ENCODE measurements at places on chromosomes 1 and 21.
A peak's percentile ranks its signal among the peaks of the same experiment; 100 is the strongest.

DNA sequence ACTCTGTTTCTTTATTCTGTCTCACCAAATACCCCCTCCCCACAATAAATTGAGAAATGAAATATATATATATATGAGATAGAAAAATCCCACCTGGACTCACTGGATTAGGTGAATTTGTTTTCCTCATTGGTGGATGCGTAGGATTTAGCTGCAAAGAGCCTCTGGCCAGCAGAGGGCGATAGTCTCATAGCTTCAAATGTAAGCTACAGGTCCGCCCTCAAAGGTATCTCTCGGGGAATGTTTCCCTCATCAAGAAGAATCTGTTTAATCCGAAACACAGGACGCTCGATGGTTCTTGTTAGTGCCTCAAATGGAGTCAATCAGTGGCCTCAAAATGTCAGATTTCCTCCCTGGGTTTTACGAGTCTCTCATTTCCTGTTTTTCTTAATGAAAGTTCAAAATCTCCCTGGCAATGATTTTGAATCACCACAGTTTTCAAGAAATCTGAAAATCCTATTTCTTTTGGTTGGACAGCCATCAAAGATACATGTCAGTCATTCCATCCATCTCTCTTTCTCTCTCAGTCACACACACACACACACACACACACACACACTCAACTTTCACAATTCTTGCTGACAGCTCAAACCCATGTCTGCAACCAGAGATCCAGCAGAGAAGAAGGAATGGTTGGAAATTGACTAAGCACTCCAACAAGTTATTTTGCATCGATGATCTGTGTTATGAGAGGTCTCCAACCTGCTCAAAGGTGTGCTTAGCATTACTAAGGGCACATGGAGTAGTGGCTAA lies 13.9 kb upstream of the CAMK1G start:
- peak; percentile 61 for DNase-seq

- no peak for DNase-seq
Measured at GRCh38 chr1:200947059-200947566, 52.4 kb downstream of the INAVA start.

GRCh38 chr1:113938192-113938591 lies 9.1 kb downstream of the HIPK1 start:
- no peak for DNase-seq

DNA sequence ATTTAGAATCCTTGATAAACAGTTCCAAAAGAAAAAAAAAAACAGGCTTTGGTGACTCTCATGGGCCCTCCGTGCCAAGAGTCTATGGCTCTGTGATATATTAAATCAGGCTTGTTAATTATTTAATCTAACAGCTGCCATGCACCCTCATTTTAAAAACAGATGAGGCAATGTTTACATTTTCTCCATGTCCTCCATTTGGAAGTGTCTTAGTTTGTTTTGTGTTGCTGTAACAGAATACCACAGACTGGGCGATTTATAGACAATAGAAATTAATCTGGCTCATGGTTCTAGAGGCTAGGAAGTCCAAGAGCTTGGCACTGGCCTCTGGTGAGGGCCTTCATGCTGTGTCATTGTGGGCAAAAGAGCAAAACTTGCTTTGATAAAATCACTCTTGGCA lies 58.0 kb downstream of the B3GALT5 start:
- DNase-seq = no peak

DNA sequence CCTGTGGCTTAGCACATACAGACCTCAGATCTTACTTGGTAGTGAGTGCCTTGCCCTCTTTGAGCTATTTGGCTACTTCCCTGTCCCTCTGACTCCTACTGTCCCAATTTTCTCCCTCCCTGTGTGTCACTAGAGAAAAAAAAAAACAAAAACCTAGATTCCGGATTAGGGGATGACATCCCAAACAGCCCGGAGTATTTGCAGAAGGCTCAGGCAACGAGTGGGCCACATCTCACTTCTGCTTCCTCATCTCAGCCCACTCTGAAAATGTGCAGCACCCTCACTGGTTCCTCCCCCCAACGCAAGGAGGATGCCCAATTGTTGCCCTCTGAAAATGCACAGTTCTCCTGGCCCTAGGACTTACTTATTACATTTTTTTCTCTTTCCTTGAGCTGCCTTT lies 4.9 kb downstream of the NHLH1 start:
- DNase-seq = no peak

DNA sequence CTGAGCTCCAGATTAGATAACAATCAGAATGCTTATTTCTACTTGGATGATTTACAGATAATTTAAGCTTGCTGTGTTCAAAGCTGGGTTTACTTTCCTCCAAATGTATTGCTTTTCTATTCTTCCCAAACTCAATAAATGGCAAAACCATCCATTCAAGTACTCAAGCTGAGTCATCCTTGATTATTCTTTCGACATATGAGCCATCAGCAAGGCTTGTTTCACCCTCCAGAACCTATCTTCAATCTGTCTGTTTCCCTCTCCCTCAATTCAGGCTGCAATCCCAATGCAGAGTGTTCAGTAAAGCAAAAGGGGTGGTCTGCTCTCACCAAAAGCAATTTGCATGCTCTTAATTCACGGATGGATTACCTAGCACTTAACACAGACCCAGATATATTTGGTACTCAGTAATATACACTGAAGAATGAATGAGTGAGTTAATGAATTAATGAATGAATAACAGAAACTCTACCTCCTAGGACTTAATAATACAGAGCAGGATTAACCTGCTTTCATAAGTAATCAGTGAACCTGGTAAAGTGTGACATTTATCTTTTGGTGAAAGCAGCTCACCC lies 41.9 kb downstream of the DDR2 start:
- DNase-seq = no peak

GRCh38 chr1:90319918-90320317 lies 325.0 kb downstream of the ZNF326 start:
- DNase-seq = no peak

GRCh38 chr1:185843986-185844385 lies 109.8 kb downstream of the HMCN1 start:
- no peak for DNase-seq

DNA sequence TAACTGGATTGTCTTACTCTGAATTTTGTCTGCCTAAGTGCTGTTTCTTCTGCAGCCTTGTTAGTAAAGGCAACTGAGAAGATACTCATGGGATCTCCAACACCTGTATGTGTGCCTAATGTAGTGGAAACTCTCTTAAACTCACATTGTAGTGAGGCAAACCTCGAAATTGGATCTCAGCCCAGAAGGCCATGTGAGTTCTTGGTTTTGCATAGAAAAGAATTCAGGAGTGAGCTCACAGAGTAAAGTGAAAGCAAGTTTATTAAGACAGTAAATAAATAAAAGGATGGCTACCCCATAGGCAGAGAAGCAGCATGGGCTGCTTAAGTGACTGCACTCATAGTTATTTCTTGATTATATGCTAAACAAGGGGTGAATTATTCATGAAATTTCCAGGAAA lies 1344.7 kb downstream of the NCAM2 start:
- no peak for DNase-seq

DNA sequence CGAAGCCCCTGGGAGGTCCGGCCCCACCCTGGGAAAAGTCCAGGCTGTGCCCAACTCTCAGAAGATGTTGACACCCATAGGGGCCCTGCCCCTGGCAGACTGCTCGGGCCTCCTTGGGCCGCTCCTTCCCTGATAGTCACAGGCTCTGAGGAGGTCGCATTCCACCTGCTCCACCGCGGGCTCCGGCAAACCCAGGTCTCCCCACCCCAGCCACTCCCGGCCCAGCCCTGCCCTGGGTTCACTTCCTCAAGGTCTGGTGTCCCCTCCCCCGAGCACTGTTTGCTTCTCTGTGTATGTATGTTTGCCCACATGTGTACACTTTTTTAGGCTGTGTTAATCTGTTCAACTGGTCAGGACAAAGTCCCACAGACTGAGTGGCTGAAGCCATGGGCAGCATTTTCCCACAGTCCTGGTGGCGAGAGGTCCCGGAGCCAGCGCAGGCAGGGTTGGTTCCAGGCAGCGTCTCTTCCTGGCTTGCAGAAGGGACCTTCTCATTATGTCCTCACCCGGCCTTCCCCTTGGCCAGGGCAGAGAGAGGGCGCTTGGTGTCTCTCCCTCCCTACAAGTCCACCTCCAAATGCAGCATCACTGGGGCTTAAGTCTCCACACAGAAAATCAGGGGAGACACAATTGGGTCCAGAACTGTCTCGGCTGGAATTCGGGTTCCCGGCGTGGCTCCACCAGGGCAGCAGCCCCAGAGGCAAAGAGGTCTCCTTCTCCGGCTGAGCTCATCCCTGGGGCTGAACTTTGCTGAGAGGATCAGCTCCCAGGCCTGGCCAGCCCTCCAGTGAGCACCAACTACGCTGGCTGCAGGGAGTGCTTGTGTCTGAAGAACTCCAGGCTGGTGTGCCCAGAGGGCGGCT lies 10.5 kb upstream of the PRXL2B start:
- DNase-seq = no peak

- no peak for DNase-seq
Measured at GRCh38 chr1:218521414-218522169, 176.5 kb downstream of the TGFB2 start.

Data from T-cell (primary cell).